ENCODE measurements at places on chromosomes 16 and 17.

DNA sequence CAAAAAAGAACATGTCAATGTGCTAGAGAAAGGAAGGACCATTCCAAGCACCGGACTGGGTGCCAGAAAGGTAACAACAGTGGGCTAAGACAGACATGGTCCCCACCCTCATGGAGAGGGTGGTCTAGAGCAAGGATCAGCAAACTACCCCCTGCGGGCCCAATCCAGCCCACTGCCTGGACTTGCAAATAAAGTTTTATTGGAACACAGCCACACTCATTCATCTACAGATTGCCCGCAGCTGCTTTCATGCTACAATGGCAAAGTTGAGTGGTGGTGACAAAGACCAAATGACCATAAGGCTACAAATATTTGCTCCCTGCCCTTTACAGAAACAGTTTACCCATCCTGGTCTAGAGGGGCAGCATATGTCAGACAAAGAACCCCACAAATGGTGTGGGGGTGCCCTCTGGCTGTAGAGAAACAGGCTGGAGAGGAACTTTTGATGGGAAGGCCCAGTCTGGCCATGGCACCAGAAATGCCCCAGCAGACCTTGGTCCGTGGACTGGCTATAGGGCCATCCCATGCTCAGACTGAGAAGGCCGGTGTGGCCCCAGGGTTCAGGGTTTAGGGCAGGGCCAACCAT, 15.2 kb downstream of the CDH5 start:
- DNase-seq: no peak

DNA sequence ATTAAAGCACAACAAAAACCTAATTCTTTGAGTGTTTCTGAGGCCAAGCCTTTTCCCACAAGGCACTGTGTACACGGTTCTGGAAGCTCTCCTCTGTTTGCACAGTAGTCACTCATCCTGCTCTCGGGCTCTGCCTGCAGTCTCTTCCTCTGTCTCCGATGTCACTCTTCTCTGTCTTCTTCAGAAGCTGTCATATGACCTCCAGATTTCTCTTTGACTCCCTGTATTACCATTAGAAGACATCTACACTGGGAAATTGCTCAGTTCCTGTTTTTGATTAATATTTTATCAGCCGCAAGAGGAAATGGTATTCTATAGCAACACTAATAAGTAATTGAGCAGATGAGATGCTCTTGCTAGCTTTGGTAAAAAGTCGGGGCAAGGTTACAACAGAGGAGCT, 422.9 kb downstream of the WWOX start:
- DNase-seq: no peak

DNA sequence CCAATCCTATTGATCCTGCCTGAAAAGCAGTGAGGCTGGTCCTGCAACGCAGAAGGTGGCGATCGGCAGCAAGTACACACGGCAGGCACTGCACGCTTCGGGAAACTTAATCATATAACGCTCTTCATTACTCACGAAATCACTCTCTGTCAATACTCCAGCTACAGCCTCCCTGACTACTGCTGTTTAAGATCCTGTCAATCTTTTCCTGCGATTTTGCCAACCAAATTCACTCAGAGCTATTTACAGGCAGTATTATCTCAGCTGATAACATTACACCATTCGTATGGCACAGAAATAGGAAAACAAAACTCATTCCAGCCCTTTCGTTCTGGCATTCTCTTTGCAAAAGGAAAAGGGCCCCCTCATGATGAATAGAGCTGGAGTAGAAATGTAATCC, 262.4 kb upstream of the CDH8 start:
- DNase-seq: no peak

GRCh38 chr16:62224646-62225209, 188.5 kb upstream of the CDH8 start:
- DNase-seq: no peak
